ENCODE measurements at places on chromosomes 11 and 22. TPM values are rescaled to one million over a fixed set of nuclear protein-coding genes. Genes with fewer than 3 reads are reported as not detected.

SVIP gene
- total RNA-seq = 24.9 TPM

OR51I1 gene
- total RNA-seq = not detected

CD81 gene
- total RNA-seq = 531 TPM

VSIG10L2 gene
- 0.30 TPM for total RNA-seq

MYO18B gene
- 139 TPM for total RNA-seq

GLYATL1 gene
- total RNA-seq = not detected

TPBGL gene
- total RNA-seq = 0.16 TPM

OR10D3 gene
- not detected for total RNA-seq

ST14 gene
- total RNA-seq = 2.1 TPM

TSGA10IP gene
- total RNA-seq = not detected

ABCC8 gene
- 1.1 TPM for total RNA-seq

HBE1 gene
- not detected for total RNA-seq

SCN2B gene
- 18.3 TPM for total RNA-seq

ABCG4 gene
- total RNA-seq = 1.3 TPM

C11orf86 gene
- not detected for total RNA-seq

INS gene
- not detected for total RNA-seq

ENTHD1 gene
- total RNA-seq = not detected

HMOX1 gene
- total RNA-seq = 7.4 TPM

PVALB gene
- total RNA-seq = not detected

SMTNL1 gene
- not detected for total RNA-seq

SYNGR1 gene
- 40.5 TPM for total RNA-seq

KCTD17 gene
- total RNA-seq = 11.2 TPM

ROM1 gene
- total RNA-seq = 2.4 TPM

ACAD8 gene
- 36.1 TPM for total RNA-seq

SLC22A8 gene
- total RNA-seq = not detected

CDC42BPG gene
- 0.16 TPM for total RNA-seq

GNG3 gene
- total RNA-seq = not detected

RFPL3 gene
- total RNA-seq = not detected

MMP12 gene
- total RNA-seq = not detected

MRPL21 gene
- 120 TPM for total RNA-seq

VPREB1 gene
- not detected for total RNA-seq

IGLL5 gene
- not detected for total RNA-seq

ROBO4 gene
- total RNA-seq = 27.6 TPM

FADS3 gene
- total RNA-seq = 113 TPM

KCTD21 gene
- total RNA-seq = 10.6 TPM

OR2AG1 gene
- total RNA-seq = not detected

C22orf31 gene
- not detected for total RNA-seq

ART1 gene
- 1.7 TPM for total RNA-seq

KLHL35 gene
- 0.68 TPM for total RNA-seq

TREH gene
- not detected for total RNA-seq

OR51B4 gene
- not detected for total RNA-seq

ARHGAP42 gene
- 4.5 TPM for total RNA-seq

SSH3 gene
- 15.8 TPM for total RNA-seq

AP2A2 gene
- 51.7 TPM for total RNA-seq

KLHDC7B gene
- total RNA-seq = not detected

KCNA4 gene
- total RNA-seq = 1.9 TPM

RPS19BP1 gene
- 61.9 TPM for total RNA-seq

AGBL2 gene
- 0.14 TPM for total RNA-seq

ANO9 gene
- total RNA-seq = 0.41 TPM

GNAZ gene
- total RNA-seq = 3.1 TPM

HDAC10 gene
- total RNA-seq = 14.5 TPM

MPEG1 gene
- total RNA-seq = 18.3 TPM

PIH1D2 gene
- 1.2 TPM for total RNA-seq

KIF18A gene
- total RNA-seq = 0.08 TPM

GLB1L2 gene
- total RNA-seq = 0.32 TPM

HOATZ gene
- total RNA-seq = not detected

KCNJ4 gene
- total RNA-seq = 16.0 TPM

MOGAT2 gene
- 0.22 TPM for total RNA-seq

KRTAP5-7 gene
- not detected for total RNA-seq
